ENCODE measurements at places on chromosomes 1 and 21.

GRCh38 chr1:28910379-28911115 lies 3.8 kb upstream of the EPB41 start:
- no peak for DNase-seq

GRCh38 chr1:34684266-34684665 lies 70.6 kb upstream of the GJB5 start:
- no peak for DNase-seq

DNA sequence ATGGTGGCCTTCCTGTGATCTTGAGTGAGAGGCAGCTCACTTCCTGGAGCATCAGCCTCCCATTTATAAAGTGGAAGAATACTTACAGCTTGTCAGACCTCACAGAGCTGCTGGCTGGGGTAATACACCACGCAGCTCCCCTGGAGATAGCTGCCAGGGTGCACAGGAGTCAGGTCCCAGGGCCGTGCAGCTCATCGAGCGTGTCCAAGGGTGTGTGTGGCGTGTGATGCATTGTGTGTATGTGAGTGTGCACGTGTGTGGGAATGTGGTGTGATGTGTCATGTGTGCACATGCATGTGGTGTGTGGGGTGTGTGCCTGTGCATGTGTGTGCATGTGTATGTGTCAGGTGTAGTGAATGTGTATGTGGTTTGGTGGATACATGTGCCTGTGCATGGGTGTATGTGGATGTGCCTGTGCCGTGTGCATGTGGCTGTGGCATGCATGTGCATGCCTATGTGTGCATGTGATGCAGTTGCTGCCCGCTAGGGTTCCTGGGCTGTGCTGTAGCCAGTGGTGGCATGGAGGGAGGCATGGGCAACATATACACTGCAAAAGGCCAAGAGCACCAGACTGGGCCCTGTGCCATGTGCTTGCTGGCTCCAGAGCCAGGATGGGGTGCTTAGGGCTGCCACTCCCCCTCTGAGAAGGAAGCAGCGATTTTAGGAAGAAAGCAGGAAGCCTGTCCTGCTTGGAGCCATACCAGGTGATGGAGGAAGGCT lies 24.6 kb downstream of the WNT3A start:
- DNase-seq: no peak

GRCh38 chr1:183632114-183632513 lies 3.5 kb downstream of the ARPC5 start:
- DNase-seq: peak; percentile 61

DNA sequence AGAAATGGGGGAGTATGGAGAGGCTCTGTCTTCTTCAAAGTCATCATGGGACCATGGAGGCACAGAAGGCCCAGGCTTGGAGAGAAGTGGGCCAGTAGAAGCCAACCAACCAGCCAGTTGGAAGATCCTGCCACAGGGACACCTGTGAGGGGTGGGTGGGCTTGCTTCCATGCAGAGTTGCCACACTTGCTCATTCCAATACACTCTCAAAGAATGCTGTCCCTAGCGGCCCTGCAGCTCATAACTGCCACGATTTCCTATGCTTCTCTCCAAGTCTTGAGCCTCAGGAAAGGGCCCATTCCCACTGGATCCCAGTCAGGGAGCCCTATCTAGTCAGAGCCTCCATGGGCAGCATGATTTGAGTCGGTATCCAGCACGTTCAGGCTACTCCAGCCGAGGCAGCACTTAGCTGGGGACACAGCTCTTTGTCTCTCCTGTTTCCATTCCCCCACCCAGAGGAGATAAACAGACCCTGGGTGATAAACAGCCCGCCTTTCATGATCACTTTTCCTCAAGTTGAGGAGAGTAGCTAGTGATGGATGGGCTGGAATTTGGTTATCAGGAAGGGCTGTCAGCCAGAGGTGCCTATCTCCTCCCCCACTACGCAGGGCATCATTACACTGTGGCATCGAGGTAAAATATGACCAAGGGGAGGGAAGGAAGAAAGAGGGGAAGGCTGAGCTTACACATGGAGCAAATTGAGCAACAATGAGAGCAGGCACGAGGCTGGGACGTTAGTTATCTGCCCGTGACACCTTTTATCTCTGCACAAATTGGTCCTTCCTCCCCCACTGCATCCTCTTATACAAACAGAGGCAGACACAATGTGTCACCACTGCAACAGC lies 64.6 kb downstream of the ERI3 start:
- no peak for DNase-seq
